ENCODE measurements at places on chromosomes 4 and X.

GRCh38 chr4:74503580-74503979, 58.6 kb downstream of the AREG start:
- DNase-seq = peak; percentile 62

DNA sequence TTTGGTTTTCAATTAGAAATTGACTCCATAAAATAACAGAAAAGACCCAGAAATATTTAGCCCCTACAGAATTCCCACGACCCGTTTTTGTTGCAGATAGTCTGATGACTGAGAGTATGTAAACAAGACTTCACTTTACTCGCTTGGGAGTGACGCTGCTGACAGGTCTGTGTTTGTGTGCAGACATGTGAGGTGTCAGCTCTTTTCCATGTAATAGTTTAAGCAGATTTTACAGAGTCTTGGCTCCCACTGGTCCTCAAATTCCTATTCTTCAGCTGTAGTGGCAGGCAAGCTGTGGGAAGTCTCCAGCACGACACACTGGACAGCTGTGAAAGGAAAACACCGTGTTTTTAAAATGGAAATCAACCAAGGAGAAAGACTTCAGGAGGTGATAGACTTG, 455.7 kb downstream of the GABRG1 start:
- DNase-seq = no peak

DNA sequence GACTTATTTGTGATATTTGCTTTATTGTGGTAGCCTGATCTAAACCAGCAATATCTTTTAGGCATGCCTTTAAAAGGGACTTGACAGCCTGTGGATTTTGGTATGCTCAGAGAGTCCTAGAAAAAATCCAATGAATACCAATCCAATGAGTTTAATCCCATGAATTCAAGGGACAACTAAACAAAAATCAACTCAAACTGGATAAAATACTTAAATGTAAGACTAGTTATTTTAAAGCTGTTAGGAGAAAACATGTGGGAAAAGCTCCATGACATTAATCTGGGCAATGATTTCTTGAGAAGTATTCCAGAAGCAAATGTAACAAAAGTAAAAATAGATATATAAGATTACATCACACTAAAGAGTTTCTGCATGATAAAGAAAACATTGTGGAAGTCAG, 711.5 kb upstream of the PITX2 start:
- no peak for DNase-seq

- DNase-seq = peak; percentile 3
These were observed 991.6 kb downstream of the FAT4 start for GRCh38 chr4:126306152-126306869.

DNA sequence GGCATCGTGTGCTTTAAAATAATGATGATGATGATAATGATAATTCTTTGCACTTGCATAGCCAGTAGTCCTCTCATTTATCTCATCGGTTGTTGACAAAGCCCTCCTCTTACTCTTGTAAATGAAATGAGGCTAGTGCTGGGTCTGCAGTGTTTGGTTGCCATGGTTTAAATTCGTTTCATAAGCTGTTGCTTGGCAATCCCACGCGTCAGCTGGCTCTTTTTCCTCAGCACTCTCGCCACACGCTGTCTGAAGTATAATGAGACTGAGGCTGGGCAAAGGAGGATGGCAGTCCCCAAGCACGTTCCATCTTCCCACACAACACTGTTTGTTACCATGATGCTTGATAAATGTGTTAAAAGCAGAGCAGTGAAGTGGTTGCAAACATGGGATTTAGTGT, 15.5 kb downstream of the PAGE4 start:
- DNase-seq = no peak

DNA sequence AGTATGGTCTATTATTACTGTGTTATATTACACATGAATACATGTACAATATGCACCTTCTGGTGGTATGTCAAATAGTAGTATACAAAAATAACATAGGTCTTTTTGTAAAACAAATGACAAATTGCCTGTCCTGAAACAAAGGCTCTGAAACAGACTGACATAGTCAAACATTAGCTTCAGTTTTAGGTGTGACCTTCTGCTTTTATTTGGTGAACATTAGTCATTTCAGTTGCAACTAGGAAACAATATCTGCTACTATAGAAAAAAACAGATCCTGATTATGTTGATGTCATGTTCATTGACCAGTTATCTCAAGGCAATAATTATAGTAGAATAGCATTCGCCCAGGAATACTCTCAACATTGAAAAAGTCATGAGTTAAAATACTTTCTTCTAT, 123.0 kb downstream of the CHRNA9 start:
- DNase-seq = no peak

DNA sequence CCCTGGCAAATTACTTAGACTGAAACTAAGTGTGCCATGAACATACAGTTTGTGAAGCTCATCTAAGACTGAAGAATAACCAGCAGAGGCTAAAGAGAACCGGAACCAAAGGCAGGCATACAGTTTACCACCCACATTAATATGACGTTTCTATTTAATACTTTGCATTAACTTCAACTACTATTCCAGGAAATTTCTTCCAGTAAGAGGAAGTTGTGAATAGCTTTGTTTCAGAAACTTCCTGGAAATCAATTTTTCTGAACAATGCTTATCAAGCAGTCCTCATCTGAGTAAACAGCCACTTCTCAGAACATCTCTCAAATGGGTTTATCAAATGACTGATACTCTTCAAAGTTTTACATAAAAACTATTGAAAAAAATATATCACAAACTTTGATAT, 252.7 kb downstream of the OPHN1 start:
- DNase-seq = no peak

- DNase-seq = no peak
These were observed 82.2 kb downstream of the ANK2 start for GRCh38 chr4:113131621-113132020.

- DNase-seq = peak; percentile 78
These were observed 49.8 kb downstream of the EDNRA start for GRCh38 chr4:147530723-147531122.

DNA sequence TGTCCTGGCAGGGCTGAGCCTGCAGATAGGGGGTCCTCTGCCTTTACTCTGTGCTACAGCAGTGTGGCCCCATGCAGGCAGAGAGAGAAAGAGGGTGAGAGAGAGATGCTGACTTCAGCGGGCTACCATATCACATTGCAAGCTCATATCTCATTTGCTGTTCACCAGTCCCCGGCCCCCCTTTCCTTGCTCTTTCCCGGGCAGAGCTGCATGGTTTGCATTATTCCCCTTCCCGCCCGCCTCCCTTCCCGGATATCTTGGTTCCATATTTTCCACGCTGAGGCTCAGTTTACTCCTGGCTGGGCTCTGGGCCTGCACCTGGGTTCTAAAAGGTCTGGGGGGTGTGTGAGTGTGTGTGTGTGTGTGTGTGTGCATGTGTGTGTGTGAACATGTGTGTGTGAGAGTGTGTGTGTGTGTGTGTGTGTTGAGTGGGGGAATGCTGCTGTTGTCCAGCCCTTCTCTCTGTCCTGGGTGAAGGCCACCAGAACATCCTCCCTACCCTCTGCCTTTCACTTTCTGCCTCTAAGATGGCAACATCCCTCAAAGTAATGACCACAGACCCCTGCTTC, 63.5 kb downstream of the PJA1 start:
- DNase-seq = no peak

DNA sequence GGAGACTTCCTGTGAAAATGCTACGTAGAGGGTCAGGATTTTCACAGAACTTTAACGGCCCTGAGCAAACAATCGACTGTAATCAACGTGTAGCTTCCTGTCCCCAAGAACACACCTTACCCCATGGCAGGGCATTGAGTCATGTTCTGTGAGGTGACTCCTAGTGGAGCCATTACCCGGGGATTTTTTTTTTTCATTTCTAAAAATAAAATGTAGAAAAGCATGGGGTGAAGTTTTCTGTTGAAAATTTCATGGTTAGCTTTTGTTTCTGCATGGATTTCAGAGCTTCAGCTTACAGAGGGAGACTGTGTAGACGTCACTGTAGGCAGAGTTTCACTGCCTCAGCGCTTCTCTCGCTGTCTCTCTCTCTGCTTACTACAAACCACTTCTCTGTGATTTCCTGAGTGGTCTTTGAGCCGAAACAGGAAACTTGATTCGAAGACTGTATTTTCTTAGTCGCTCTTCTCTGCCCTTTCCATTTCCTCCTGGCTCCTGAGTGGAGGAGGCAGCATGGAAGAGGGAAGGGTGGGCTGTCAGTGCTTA, 111.7 kb downstream of the NFKB1 start:
- DNase-seq = no peak

Data from iris pigment epithelial cell (primary cell).